ENCODE measurements at places on chromosomes 6 and 20.

DNA sequence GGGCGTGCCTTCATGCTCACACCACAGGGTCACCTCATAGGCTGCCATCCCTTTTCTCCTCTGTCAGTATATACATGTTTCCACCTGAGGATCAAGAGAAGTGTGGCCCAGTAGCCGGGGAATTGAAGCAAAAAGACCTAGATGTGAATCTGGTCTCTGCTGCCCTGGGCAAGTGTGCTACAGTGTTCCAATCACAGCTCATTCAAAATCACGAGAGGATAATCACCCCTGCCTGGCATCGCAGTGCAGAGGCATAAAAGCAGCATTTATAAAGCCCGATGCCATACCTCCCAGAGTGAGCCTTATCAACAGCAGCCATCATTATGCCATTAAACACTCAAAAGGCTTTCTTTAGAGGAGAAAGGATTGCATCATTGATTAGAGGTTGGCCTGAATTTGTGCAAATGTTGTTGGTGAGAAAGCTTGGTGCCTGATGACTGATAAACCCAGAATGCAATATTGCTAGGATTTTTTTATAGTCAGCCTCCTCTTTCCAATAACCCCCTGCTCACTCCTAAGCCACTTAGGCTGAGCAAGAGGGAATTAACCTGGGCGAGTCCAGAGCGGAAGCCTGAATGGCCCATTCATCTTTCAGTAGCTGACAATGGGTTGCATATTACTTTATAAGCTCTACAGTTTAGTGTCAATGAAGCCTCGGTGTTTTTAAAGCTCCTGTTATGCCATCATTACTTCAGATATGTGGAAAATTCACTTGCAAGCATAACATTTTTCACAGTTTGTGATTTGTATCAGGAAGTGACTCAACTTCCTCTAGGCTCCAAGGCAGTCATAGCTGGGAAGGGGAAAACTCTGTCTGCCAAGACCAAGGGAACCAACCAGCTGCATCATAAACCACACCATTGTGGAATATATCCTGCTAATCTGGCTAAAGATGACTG lies 92.5 kb upstream of the NXT1 start:
- no peak for DNase-seq

- no peak for DNase-seq
These were observed 229.8 kb downstream of the SOD2 start for GRCh38 chr6:159463119-159463829.

DNA sequence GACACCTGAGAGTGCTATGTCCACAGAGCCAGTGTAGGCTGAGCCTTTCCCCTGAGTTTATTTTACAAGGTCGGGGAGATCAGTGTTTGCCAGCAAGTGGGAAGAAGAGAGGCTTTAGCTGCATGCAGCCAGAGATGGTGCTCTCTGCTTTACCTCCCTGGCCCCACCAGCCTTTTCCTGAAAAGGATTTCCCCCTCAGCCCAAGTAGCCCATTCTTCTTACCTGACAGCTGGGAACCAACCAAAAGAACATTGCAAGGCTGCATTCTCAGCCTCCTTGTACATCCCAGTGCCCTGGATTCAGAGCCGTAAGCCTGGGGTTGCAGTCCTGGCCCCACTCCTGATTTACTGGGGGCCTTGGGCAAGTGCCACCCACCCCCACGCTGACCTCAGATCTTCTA lies 16.9 kb downstream of the SNPH start:
- DNase-seq = no peak

DNA sequence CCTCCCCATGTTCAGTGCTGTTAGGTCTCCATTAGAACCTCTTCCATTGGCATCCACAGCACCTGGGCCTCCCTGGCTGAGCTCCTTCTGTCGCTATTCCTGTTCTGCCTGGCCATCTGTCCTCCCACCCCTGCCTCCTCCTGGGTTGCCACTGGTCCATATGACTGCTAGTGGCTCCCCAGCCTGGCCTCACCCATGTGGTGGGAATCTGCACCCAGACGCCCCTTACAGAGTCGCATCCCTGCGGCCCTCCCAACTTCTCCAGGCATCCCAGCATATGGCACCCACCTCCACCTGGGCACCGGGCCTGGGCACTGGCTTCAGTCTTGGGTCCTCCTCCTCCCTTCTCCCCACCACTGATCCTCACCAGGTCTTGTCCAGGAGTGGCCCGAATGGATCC lies 7.7 kb downstream of the CDC25B start:
- DNase-seq = no peak

DNA sequence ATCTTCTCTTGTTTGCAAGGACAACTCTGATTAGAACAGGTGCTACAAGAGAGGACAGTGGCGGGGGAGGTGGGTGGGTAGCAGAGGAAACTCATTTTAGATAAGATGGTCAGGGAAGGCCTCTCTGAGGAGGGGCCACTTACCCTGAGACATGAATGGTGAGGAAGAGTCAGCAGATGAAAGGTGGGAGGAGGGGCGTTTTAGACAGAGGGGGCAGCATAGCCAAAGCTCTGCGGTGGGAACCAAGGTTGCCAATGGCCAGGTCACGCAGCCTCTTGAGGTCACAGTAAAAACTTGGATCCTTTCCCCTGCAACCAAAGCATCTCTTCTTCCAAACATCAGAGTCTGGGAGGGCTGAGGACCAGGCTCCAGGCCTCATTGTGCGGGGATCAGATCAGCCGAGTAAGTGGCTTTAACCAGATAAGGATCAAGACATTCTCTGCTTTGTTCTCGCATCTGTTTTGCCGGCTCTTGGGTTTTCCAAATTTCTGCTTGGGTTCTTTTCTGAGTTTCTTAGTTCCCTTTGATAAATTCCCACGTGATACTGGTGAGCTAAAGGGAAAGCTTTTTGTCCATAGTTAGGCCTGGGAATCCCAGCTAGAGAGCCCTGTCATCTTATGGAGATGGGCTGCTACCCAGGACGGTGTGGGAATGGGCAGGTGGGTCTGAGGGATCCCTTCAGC lies 5.5 kb upstream of the CD40 start:
- DNase-seq = no peak

DNA sequence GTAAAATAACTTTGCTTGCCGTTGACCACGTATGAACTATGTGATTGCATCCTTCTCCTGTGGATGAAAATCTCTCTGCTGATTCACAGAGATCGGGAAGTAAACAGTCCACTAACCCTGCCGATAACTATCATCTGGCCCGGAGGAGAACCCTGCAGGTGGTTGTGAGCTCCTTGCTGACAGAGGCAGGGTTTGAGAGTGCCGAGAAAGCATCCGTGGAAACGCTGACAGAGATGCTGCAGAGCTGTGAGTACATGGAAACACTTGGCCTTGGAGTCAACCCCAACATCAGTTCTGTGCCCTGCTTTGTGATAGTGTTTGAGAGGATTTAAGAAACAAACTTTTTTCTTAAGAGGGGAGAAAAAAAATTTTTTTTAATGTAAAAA lies 937 bp downstream of the TAF8 start:
- DNase-seq = no peak

GRCh38 chr6:1496836-1497760 lies 107.7 kb downstream of the FOXF2 start:
- DNase-seq = no peak

GRCh38 chr6:145530454-145530853 lies 204.9 kb downstream of the EPM2A start:
- DNase-seq = no peak

DNA sequence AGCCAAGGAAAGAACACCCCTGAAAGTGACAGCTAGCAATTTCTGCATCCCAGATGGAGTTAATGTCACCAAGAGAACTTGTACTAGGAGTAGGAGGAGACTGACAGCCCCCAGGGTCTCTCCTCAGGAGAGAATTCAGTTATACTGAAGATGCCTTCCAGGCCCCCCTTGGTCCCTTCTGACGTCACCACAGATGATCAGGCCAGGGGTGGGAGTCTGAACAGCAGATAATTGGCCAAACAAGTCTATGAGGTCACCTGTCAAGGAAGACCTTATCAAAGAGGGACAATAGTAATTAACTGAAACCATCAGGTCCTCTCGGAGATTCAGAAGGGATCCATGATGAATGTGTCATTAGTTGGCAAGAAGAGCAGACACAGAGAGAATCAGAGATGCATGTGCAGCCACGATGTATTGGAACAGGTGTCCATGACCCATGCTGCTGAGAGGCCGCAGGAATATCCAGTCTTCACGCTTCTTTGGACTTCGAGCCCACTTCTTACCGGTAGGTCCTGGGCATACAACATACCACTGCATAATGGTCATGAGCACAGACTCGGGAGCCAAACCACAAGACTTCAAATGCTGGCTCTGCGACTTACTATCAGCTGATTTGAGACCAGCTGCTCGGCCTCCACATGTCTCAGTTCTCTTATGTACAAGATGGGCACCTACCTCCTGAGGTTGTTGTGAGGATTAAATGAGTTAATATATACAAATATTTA lies 10.2 kb downstream of the TRIM10 start:
- no peak for DNase-seq

DNA sequence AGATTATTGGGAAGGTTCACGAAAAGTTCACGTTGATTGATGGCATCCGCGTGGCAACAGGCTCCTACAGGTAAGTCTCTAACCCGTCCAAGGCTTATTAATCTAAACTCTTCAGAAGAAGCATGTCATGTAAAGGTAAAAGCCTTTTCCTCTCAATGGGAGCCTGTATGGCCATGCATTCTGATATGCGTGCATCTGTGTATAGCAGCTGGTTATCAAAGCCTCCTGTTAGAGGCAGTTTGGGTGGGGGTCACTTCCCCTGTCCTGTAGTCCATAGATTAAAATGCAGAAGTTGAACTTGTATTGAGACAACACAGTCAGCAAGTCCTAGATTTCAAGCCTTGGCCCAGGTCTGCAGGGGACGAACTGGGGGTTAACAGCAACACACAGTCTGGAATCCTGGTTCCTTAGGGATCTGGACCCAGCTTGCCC lies 14.2 kb upstream of the DHX35 start:
- no peak for DNase-seq

- no peak for DNase-seq
These were observed 294.2 kb upstream of the TCF21 start for GRCh38 chr6:133594652-133595110.

- DNase-seq = no peak
These were observed 38.8 kb downstream of the MRS2 start for GRCh38 chr6:24441599-24441904.

DNA sequence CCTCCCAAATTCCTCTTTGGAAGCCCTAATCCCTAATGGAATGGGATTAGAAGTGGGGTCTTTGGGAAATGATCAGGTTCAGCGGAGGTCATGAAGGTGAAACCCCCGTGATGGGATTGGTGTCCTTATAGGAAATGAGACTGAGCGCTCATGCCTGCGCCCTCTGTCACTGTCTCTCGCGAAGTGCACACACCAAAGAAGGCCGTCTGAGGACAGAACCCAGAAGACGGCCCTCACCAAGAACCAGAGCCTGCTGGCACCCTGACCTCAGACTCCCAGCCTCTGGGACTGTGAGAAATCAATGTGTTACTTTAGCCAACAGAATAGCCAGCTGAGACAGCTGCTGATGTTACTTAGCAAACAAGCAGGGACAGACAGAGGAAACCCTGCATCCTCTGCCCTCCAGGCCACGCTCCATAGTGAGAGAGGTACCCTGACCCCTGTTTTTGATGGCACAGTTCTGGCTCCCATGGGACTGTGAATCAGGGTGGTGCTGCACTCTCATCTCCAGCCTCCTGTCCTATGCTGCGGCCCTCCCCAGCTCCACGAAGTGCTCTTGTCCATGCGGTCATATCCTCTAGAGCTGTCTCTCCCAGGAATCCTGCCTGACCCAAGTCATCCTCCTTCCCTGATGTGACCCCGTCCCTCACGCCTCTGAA lies 369.3 kb downstream of the ZFAND3 start:
- DNase-seq = no peak

DNA sequence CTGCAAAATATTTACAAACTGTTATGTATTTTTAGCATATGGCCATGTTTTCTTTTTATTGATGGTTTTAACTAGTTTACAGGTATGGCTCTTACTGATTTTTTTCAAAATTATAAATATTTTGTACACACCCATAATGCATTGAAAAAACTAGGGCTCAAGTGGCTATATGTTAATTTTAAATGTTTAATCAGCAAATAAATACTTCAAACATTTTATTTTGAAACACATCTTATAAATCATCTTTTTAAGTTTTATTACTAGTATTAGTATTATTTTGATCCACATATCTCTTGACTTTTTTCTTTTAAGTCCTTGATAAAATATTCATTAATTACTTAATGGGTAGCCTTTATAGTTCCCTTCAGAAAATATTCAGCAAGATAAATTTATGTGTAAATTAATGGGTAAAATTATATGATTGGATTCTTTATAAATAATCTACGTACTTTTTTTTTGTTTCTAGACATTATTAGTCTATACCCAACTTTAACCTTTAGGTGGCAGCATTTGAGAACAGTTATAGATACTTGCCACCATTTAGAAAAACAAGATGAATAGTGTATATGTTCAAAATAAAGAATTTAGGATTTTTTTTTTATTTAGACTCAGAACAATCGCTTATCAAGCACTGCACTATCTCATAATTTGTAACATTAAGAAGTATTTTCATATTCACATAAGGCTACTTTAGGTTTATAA lies 241.9 kb downstream of the ADGRB3 start:
- DNase-seq = no peak

GRCh38 chr20:14434384-14435136 lies 97.1 kb upstream of the FLRT3 start:
- DNase-seq = no peak

- peak; percentile 26 for DNase-seq
These were observed at the start of gene SRSF12 for GRCh38 chr6:89117211-89118108. TSS of gene SRSF12 (minus strand) at chr6:89118071. CDS start at chr6:89117887, 184 bp downstream.

GRCh38 chr6:148974351-148974750 lies 227.5 kb downstream of the UST start:
- DNase-seq = no peak

- no peak for DNase-seq
These were observed 127.0 kb upstream of the LRFN2 start for GRCh38 chr6:40714143-40714542.

DNA sequence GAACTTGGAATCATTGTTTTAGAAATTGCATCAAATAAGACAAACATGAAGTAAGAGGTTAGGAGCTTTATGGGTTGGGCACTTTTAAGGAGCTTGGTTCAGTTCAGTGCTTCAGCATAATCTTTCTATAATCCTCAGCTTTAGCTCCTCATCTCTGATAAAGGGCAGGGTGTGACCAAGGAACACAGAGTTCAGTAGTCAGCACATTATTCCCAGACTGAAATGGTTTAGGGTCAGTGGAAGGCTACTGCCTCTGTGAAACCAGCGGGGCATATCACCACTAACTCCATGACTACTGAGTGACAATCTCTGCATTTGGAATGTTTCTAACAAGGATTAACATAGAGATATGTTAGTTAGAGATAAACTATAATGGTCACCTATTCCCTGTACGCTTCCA lies 36.9 kb downstream of the CRYBG1 start:
- no peak for DNase-seq

- DNase-seq = no peak
These were observed 9.8 kb downstream of the C6orf62 start for GRCh38 chr6:24709014-24709711.

Data from stimulated activated CD4-positive, alpha-beta T cell treated with anti-CD3 and anti-CD28 coated beads, Interleukin-4, amount 100 ng/mL, for 24 hours (primary cell).